Fibroblast of skin of back (primary cell): ENCODE measurements at places on chromosomes 2 and 18.

DNA sequence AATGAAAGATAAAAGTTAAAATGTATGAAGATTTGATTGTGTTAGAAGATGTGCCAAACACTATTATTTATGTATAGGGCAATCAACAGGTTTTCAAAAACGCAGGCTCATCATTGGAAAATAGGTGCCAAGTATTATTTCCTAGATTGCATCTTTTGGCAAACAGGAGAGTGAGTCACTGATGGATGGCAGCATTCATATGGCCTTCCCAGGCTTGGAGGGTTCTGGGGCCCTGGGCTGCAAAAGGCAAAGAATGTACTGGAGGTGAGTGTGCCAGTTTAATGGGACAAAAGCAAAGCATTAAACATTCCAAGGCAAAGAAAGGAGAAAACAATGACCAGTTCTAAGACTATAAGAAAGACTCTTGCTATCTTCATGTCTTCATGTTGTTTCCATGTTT is 379.4 kb downstream of the RIT2 start:
- DNase-seq: no peak

DNA sequence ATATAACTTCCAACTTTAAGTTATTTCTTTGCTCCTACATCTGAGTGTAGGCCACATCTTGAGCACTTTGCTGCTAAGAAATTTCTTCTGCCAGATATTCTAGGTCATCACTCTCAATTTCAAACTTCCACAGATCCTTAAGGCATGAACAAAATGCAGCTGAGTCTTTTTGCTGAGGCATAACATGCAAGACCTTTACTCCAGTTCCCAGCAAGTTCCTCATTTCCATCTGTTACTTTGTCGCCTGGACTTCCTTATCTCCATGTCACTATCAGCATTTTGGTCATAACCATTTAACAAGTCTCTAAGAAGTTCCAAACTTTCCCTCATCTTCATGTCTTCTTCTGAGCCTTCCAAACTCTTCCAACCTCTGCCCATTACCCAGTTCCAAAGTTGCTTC is 1077.3 kb upstream of the TMEFF2 start:
- no peak for DNase-seq

- peak; percentile 75 for DNase-seq
Observed at GRCh38 chr2:69177063-69177771, 164.2 kb downstream of the ANTXR1 start.

- no peak for DNase-seq
Observed at GRCh38 chr18:62381373-62381772, 56.3 kb downstream of the TNFRSF11A start.

DNA sequence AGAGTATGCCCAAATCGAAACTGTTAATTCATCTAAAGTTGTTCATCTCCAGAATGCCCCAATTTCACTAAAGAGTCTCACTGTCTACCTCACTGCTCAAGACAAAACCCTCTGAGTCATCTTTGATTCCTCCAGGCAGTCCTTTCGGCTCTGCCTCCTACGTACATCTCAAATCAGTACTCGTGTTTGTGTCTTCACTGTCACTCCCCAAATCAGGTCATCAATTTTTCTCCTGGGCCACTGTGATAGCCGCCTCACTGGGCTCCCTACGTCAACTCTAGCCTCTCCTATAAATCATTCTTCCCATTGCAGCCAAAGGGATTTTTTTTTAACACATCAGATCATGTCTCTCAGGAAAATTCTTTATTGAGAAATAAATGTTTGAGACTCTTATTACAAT is 42.1 kb upstream of the TTC39C start:
- no peak for DNase-seq

GRCh38 chr2:191604154-191604553 is 73.8 kb upstream of the NABP1 start:
- DNase-seq: no peak

- peak; percentile 9 for DNase-seq
Observed at GRCh38 chr18:75784390-75784789, 356.9 kb upstream of the SMIM21 start.

GRCh38 chr2:206531996-206532543 is 88.7 kb downstream of the ADAM23 start:
- DNase-seq: peak; percentile 7

GRCh38 chr2:237673130-237674001 is 46.0 kb downstream of the LRRFIP1 start:
- DNase-seq: peak; percentile 74

- no peak for DNase-seq
Observed at GRCh38 chr2:43328832-43329231, 102.4 kb upstream of the ZFP36L2 start.
